Activated T-cell treated with anti-CD3 and anti-CD28 coated beads, Interleukin-2, amount 50 U/mL, for 4 hours (primary cell): ENCODE measurements at places on chromosomes 13 and 19. TPM values are rescaled to one million over a fixed set of nuclear protein-coding genes. Genes with fewer than 3 reads are reported as not detected.

ZNF829 gene
- total RNA-seq = 4.7 TPM

CDX2 gene
- total RNA-seq = 0.11 TPM

ZNF700 gene
- 6.4 TPM for total RNA-seq

LGALS7B gene
- total RNA-seq = not detected

SLITRK5 gene
- 0.03 TPM for total RNA-seq

FCHO1 gene
- 60.4 TPM for total RNA-seq

GRCh38 chr13:98650396-98651107, 73.6 kb upstream of the STK24 start:
- no peak for DNase-seq

GRCh38 chr19:4866595-4867424, 657 bp downstream of the PLIN3 start:
- DNase-seq = peak; percentile 57

GRCh38 chr19:43596842-43597461, 557 bp downstream of the ZNF576 start:
- DNase-seq = no peak

GRCh38 chr13:96898646-96899254, 95.5 kb downstream of the OXGR1 start:
- no peak for DNase-seq

DNA sequence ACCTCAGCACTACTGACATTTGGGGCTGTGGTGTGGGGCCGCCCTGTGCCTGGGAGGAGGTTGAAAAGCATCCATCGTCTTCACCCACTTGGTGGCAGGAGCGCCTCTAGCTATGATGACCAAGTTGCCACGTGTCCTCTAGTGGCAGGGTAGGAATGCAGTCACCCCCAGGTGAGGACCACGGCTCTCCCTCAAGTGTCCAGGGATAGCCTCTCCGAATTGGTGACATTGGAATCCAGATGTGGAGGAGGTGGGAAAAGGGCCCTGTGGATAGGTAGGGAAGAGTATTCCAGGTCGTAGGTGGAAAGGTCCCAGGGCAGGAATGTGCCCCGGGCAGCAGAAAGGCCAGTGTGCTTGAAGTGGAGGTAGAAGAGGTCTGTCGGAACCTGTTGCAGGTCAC, 37.6 kb downstream of the ARHGEF18 start:
- DNase-seq = no peak

DNA sequence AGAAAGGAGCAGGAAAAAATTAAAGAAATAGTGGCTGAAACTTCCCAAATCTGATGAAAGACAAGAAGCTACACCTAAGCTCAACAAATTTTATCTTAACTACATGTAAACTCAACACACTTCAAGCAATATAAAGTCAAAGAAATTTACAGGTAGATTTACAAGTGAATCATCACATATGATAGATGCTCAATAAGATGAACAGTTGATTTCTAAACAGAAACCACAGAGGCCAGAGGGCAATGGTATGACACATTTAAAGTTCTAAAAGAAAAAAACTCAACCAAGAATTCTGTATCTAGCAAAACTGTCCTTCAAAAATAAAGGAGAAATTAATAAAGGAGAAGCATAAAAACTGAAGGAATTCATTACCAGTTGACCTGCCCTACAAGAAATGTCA, 39.3 kb upstream of the ZNF780A start:
- no peak for DNase-seq

GRCh38 chr19:1811472-1811894, 593 bp downstream of the ATP8B3 start:
- peak; percentile 55 for DNase-seq

DNA sequence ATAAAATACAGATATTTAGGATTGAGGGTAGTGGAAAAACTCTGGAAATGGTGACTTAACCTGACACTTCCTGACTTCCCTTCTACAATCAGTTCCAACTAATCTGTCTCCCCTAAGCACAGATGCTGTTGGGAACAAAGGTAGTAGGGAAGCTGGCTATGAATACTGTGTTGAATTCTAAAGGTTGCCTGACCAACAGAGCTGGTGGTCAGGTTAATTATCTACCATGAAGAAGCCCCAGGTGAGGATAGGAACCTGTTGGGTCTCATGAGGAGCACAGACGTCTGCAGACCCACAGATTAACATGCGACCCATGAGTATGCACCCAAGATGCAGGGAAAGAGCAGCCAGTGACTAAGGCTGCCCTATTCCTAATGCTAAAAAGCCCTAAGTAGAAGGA, 172.3 kb downstream of the DIAPH3 start:
- DNase-seq = no peak
